ENCODE measurements at places on chromosomes 5 and 9. TPM values are rescaled to one million over a fixed set of nuclear protein-coding genes. Genes with fewer than 3 reads are reported as not detected.

Gene SPAAR
- total RNA-seq, result not detected

Gene SGCD
- 3.4 TPM for total RNA-seq

Gene CDC25C
- 2.8 TPM for total RNA-seq

Gene PAX5
- total RNA-seq, result not detected

Gene PCDHB9
- total RNA-seq, result 1.6 TPM
